Kidney tubule cell (primary cell): ENCODE measurements at places on chromosomes 12 and 14.

GRCh38 chr12:12333407-12334366, 16.4 kb downstream of the MANSC1 start:
- DNase-seq: no peak

- DNase-seq: peak; percentile 34
These were observed 64.5 kb downstream of the TTC9 start for GRCh38 chr14:70706177-70706576.

DNA sequence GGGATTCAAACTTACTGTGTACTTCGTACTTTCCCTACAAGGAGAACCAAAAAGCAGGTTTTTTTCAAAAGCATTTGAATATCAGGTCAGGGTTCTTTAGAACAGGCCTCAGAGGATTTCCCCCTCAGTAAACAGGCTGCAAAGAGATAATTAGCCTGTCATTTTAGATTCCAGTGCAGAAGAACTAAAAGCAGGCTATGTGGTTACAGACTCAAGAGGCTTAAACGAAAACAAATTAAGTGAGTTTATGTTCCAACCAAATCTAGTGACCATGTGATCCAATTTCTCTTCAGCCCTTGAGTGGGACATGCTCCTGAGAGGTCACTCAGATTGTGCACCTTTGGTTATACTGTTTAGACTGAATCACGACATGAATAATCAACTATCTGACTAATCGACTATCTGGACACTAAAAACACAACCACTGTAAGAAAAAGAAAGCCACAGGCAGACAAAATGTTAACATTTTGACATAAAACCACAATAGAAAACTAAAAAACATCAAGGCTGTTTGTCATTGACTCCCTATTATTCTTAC, 4.5 kb downstream of the TMED8 start:
- DNase-seq: peak; percentile 58

DNA sequence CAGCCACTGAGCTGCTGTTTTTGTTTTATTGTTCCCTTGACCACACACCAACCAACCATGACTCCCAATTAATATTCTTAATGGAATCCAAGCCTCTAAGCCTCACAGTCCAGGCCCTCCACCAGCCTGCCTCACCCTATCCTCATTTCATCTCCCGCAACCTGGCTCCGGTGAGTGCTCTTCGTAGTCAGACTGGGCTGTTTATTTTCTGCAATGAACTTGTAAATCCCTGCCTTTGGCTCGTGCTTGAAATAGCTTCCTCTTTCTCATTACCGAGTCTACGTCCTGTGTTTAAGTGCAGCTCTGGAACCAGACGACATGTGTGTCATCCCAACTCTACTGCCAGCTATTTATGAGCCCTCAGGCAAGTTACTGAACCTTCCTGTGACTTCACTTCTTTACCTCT, 12.4 kb upstream of the ETFBKMT start:
- DNase-seq: peak; percentile 70

DNA sequence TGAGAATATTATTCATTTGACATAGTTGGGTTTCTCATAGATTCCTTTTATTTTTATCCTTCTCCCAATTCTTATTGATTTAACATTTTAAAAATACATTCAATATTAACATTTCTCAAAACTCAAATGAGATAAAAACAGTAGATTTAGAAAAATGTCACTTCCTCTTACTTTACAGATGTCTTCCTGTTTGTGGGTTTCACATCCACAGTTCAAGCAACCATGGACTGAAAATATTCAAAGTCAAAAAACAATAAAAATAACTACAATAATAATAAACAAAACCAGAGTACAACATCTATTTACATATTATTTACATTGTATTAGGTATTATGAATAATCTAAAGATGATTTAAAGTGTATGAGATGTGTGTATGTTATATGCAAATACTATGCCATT, 111.3 kb upstream of the SLC16A7 start:
- DNase-seq: no peak

DNA sequence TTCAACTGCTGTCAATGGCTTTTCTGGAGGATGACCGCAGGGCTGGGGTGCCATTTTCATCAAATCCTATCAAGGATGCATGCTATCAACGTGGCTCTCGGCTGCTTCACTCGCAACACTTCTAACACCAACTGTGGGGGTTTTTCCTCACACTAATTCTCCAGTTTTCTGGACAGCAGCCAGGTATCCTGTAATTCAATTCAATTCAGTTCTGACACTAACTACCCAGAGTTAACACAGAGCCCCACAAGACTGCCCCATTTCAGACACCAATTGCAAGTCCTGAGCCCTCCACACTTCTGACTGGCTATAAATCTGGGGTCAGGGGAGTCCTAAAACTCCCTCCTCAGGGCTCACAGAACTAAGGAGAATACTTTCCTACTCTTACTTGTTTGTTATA, 55.3 kb upstream of the TMCC3 start:
- DNase-seq: no peak

- no peak for DNase-seq
These were observed 144.7 kb upstream of the FUT8 start for GRCh38 chr14:65267856-65268255.

DNA sequence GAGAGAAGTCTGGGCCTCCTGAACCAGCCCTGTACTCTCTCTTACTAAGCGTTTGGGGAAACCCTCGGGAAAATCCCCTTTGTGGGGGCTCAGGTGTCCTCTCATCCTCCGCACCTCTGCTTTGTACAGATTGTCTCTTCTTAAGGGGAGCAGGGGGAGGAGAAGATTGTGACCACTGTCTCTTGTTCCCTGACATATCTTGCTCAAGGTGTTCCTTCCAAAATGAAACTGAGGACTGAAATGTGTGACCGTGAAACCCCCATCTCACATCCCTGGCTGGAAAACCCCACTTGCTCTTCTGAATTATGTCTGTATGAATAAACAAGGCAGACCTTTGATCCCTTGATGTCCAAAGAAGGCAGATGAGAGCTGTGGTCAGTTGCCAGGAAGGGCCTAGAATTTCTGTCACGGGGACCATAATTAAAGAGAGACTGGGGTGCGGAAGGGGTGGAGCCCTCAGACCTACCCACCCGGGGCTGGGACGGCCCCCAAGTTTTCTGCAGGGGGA, 369.8 kb downstream of the AACS start:
- no peak for DNase-seq

DNA sequence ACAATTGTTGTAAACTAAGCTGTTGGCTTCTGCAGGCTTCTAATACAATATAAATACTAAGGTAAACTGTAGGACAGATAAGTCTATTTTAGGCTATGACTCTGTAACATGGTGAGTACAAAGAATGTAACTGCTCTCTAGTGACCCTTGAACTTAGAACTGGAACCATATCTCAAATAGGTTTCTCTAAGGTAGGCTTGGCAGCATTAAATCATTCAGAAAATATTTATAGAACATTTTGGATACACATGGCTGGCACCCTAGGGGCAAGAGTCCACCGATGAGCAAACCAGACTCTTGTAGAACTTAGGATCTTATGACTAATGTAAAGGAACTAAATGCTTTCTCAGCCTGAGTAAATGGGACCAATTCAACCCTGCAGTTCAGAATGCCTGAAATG, 19.4 kb upstream of the SLC25A3 start:
- DNase-seq: peak; percentile 87

GRCh38 chr12:51925346-51926063, 18.2 kb downstream of the ACVRL1 start:
- DNase-seq: no peak

GRCh38 chr12:47017041-47017713, 62.2 kb upstream of the PCED1B start:
- DNase-seq: no peak

GRCh38 chr12:64840949-64841717, 16.7 kb downstream of the TBC1D30 start:
- DNase-seq: no peak

GRCh38 chr14:22316473-22316872, 272.6 kb downstream of the DAD1 start:
- DNase-seq: no peak

DNA sequence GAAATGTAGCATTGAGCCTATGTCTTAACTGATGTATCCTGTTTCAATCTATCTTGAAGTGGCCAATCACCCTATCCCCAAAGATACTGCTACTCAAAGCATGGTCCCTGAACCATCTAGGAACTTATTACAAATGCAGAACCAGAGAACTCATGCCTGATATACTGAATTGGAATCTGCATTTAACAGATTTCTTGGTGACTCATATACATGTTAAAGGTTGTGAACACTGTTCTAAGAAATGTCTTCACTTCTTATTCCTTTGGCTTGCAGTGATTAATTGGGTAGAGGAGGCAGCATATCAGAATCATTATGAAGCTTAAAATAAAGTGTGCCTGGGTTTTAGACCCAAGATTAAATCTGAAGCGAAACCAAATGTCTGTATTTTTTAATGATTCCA, 795.6 kb downstream of the DIO2 start:
- DNase-seq: peak; percentile 36

DNA sequence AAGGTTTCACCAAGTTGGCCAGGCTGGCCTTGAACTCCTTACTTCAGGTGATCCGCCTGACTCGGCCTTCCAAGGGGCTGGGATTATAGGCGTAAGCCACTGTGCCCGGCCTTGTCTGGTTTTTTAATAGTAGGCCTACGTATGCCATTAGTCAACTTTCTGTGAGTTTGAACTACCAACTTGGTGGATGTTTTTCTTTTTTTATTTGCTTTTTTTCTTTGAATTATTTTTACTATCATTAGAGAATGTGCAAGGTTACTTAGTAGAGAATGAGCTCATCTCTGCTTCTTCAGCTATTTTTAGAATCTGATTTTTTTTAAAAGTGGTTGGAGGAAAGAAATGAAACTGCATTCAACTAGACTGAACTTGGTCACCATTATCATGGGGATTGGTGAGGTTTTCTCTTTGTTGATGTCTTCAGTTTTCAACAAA, 51.4 kb downstream of the HMGA2 start:
- DNase-seq: peak; percentile 65

GRCh38 chr14:37610945-37611523, 15.6 kb downstream of the TTC6 start:
- DNase-seq: no peak

GRCh38 chr12:22971247-22971646, 346.3 kb downstream of the ETNK1 start:
- no peak for DNase-seq

DNA sequence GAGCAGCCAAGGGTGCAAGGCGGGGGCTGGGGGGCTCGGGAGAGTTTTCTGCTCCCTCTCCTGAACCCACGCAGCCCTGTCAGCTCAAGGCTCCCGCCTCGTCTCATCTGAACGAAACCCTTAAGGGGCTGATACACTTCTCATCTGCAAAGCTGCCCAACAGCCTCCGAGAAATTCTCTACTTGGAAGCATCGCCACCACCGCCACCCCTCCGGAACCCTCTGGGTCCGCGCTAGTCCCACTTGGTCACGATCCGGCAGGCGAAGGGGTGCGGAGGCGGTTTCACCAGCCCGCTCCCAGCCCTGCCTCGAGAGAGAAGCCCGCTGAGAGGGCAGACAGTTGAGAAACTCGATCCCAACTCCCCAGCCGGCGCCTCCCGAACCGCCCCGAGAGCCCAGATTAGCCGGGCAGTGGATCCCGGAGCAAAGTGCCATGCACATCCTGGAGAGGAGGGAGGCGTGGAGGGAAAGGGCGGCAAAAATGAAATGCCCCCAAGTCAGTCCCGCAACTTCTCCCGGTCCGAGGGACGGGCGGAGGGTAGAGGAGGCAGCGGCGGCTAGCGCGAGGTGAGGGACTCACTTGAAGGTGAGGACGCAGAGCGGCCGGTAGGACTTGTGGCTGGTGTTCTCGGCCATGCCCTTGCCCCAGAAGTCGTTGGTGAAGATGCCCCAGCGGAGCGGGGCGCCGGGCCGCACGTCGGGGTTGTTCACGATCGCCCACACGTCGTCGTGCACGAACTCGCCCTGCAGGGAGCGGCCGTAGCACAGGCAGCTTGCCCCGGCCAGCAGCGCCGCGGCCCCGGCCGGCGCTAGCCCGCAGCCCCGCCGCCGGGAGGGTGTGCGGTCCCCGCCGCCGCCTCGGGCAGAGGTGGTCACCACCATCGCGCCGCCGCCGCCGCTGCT, 620 bp downstream of the TMTC1 start:
- peak; percentile 2 for DNase-seq

- no peak for DNase-seq
These were observed 67.1 kb downstream of the IFNG-AS1 start for GRCh38 chr12:68056300-68056699.

DNA sequence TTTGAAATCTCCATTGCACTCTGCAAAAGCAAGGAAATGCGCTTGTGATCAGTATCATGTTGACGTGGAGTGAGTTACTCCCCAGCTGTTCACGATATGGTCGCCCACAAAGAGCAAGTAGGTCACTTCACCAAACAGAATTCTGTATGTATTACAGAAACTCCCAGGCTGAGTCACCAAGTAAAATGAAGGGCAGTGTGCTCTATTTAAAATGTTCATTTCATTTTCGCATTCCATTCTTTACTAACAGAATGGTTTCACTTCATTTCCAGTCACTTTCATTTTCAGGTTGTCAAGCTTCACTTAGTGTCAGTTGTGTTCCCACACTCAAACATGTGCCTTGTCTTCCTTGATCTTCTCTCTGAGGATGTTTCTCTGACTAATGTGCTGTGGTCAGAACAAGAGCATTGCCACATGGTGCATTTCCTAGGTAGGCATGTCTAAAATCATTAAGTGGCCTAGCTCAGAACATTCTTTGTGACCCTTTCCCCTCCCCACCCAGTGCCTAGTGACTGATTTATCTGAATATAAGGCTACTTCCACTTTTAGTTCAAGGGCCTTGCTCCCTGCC, 391.2 kb downstream of the RAD51B start:
- peak; percentile 100 for DNase-seq

- peak; percentile 41 for DNase-seq
These were observed 5.9 kb downstream of the HCAR1 start for GRCh38 chr12:122724641-122725243.

GRCh38 chr12:56127485-56127887, 581 bp upstream of the ESYT1 start:
- no peak for DNase-seq

- DNase-seq: peak; percentile 74
These were observed 194.6 kb upstream of the KRR1 start for GRCh38 chr12:75705749-75706711.

DNA sequence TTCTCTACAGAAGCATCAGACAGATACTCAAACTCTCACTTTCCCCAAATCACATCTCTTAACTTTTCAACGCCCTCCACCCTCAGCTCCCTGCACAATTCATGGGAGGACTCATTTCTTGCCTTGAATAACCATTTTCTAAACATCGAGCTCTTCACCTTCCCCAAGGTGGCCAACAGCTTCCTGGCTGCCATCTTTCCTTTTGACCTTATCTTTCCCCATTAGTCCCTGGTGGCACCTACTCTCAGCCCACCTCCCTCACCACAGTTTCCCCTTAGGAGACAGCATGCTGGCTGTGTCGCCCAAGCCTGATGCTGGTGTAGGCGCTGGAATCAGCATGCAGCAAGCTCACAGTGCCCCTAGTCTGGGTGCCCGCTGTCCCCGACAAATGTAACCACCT, 8.4 kb upstream of the OAS1 start:
- DNase-seq: no peak
